ENCODE measurements at places on chromosomes 5 and 9. TPM values are rescaled to one million over a fixed set of nuclear protein-coding genes. Genes with fewer than 3 reads are reported as not detected.

The TERT gene
- polyA plus RNA-seq = not detected

The PKD2L2 gene
- 0.83 TPM for polyA plus RNA-seq

The KIF20A gene
- 17.3 TPM for polyA plus RNA-seq

The HTR1A gene
- not detected for polyA plus RNA-seq

The KIF4B gene
- polyA plus RNA-seq = 0.06 TPM

DNA sequence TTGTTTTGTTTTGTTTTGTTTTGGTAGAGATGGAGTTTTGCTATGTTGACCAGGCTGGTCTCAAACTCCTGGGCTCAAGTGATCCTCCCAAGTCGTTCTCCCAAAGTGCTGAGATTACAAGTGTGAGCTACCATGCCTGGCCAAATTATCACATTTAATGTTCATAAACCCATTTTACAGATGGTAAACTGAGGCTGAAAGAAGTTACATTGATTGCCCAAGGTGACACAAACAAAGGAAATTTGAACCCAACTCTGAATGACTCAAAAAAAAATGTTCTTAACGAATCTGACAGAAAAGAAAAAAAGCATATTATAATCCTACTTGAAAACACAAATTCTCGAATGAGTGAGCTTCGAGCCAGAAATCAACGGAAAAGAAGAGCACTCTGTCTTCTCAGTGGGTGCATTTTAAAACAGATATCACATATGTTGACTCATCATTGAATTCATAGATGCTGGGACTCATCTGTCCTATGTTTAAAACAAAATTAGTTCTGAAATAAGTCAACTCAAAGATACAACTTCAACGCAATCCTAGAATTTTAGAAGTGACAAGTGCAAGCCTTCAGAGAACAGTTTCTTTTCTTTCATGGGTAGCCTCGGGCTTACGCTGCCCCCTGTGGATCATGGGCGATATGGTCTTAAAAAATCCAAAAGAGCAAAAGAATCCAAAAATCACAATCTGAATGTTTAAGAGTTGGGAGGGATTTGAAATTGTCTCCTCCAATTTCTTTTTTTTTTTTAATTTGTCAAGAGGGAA, 28.4 kb downstream of the TIMD4 start:
- no peak for DNase-seq

GRCh38 chr5:76106149-76106548, 23.0 kb downstream of the SV2C start:
- DNase-seq = no peak

GRCh38 chr5:124996023-124996763, 249.8 kb upstream of the ZNF608 start:
- DNase-seq = no peak

GRCh38 chr9:136791516-136792276, 552 bp downstream of the TMEM141 start:
- DNase-seq = no peak

GRCh38 chr5:178514851-178515418, 75.3 kb downstream of the COL23A1 start:
- DNase-seq = no peak

DNA sequence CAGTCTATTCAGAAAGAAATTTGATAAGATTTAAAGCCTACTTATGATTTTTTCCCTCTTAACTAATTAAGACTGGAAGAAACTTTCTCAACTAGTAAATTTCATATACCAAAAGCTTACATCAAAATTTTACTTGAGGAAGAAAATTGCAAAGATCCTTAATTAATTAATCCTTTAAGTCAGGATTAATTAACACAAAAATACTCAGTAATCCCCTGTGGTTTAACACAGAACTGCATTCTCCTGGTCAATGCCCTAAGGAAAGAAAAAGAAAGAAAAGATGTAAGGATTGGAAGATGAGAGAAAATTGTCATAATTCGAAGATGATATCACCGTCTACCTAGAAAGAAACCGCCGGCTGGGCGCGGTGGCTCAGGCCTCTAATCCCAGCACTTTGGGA, 17.3 kb upstream of the RUFY1 start:
- DNase-seq = no peak

- DNase-seq = no peak
These were observed 180.9 kb downstream of the ZNF462 start for GRCh38 chr9:107043886-107044285.

DNA sequence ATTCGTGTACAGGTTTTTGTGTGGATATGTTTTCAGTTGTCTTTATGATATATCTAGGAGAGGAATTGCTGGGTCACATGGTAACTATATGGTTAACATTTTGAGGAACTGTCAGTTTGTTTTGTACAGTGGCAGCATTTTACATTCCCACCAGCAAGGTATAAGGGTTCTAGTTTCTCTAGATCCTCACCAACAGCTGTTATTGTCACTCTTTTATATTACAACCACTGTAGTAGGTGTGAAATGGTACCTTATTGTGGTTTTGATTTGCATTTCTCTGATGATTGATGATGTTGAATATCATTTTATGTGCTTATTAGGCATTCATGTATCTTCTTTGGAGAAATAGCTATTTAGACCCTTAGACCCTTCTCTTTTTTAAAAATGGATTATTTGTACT, 82.9 kb downstream of the CCDC171 start:
- DNase-seq = no peak

GRCh38 chr9:137982200-137982599, 104.6 kb downstream of the CACNA1B start:
- no peak for DNase-seq

DNA sequence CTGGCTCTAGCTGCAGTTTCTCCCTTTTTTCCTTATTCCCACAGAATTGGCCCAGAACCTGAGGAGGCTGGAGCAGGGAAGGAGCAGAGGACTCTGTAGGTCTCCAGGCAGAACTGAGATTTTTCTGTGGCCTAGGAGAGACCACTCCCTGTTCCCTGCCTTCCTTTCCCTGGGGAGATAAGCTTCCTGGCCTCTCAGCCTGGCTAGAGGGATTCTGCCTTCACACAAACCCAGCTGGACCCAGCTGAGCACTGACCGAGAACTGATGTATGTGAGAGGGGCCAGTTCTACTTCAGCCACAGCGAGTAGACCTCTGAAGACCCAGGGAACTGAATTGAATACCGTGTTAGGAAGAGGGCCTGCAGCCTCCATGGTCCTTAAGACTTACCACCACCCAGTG, 48.0 kb downstream of the RUSC2 start:
- DNase-seq = no peak

DNA sequence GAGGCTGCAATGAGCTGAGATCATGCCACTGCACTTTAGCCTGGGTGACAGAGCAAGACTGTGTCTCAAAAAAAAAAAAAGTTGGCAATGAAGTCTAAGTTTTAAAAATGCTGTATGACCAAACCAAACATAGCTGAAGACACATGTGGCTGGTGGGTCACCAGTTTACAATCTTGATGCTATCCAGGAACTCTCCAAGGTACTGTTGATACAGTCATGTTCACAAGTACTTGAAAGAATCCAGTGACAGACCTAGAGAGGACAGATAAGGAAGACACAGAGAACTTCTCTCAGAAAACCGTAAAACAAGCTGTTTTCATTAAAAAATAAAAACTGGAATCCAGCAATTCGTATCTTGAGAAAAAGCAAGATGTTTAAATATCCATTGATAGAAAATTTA, 95.7 kb downstream of the ACTBL2 start:
- no peak for DNase-seq

DNA sequence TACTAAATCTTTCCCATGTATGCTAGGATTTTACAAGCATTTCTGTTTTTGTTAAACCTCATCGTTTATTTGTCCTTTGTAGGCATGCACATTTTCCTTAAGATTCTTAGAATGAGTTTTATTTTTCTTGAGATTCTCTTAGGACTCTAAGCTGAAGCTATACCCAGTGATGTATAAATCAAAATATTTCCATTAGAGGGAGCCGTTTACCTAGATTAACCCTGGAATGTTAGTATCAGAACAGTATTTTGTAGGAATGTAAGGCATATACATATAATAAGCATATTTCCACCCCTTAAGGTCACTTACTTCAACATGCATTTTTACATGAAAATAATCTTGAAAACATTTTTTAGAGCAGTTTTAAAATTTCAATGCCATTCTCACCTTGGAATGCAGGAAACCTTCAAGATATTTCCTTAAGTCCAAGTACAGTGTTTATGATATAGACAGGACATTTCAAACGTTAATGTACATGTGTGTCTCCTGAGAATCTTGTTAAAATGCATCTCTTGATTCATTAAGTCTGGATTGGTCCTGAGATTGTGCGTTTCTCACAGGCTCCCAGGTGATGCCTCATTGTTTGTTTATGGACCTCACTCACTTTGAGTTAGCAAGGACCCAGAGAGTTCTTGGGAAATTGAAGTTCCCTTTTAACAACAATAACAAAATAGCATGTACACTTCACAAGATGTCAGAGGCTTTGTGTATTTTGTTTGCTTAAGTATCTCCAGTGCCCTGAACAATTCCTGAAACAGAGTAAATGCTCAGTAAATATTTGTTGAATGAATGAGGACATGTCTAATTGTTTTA, 34.9 kb upstream of the FCHO2 start:
- no peak for DNase-seq

- no peak for DNase-seq
These were observed 6.6 kb upstream of the N4BP3 start for GRCh38 chr5:178106556-178107239.

DNA sequence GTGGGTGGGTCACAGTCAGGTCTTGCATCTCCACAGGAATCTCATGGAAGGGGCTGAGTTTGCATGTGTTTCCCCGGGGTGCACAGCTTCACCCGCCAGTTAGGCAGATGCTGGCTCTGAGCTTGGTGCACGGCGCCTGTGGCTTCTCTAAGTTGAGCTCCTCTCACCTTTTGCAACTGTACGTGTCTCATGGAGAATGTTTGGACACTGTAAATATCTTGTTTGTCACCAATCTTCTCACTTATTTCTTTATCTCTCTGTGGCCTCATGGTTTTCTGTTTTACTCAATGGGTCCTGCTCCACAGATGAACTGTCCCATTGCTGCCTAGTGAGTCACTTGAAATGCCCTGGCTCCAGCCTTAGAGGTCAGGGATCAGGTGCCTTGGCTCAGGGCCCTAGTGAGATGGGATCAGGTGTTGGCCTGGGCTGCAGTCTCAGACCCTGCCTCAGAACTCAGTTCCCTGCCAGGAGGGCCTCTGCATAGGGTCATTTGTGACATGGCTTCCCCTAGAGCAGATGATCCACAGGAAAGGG, 61.6 kb downstream of the WNK2 start:
- no peak for DNase-seq

GRCh38 chr5:172144291-172144815, 43.7 kb downstream of the STK10 start:
- DNase-seq = no peak

All from forelimb muscle (tissue), 1 donor.